ENCODE measurements at places on chromosomes 1 and 21.
A peak's percentile ranks its signal among the peaks of the same experiment; 100 is the strongest.

- no peak for DNase-seq
Measured at GRCh38 chr1:215219372-215219771, 136.8 kb downstream of the KCNK2 start.

DNA sequence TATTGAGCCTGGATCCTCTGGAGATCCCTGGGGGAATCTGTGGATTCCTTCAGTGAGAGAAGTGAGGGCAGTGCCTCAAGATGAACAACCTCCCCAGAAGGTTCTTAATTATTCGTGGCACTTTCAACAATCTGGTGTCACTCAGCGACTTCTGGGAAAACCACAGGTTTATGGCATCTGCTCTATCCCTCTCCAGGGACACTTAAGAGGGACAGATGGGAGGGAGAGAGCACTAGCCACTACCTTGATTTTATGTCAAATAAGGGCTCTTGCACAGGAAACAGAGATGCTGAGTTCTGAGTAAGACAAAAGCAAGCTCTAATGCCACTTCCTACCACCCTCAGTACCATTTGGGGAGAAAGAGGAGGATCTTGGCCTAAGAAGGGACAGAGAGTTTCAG, 21.2 kb upstream of the CHI3L1 start:
- DNase-seq: no peak

DNA sequence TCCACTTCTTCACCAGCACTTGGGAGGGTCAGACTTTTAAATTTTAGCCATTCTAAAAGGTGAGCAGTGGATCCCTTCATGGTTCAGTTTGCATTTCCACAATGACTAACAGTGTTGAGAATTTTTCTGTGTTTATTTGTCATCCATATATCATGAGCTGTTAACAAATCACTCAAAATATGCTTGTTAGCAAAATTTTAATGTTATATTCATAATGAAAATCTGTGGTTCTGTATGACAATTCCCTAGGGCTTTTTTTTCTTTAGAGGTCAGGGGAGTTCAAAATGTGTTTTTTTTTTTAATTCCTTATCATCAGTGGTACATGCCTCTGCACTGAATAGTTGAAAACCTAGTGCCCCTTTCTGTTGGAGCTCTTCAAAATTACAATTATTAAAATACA, 682.2 kb upstream of the ADGRL2 start:
- DNase-seq: no peak

DNA sequence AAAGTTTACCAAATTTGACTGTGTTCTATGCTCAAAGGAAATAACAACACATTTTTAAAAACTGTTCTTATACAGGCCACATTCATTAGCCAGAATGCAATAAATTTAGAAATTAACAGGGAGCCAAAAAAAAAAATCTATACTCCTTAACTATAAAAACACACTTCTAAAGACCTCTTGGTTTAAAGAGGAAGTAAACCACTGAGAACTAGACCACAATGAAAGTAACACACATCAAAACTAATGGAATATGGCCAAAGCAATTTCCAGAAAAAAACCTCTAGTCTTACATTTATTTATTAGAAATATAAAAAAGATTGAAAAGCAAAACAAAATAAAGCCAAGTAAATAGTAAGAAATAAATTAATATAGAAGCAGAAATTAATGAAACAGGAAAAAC, 48.9 kb upstream of the GADD45A start:
- no peak for DNase-seq

GRCh38 chr1:48236716-48237470, 14.4 kb downstream of the SLC5A9 start:
- peak; percentile 65 for DNase-seq

DNA sequence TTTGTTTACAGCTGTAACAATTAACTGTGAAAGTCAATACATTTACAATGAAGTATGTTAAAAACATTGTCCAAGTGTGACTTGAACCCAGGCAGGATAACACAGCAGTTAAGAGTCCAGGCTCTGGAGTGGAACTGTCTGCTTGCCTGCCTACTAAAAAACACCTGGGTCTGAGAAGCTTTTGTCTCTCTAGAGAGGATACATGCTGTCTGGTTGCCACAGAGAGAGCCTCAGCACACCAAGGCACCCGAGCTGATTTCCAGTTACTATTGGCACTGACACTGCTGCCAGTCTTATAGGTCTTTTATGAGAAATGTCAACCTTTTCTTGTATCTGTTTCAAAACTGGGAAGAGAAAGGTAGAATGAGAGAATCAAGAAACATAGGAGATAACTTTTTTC, 20.2 kb upstream of the RALGPS2 start:
- no peak for DNase-seq

- no peak for DNase-seq
Measured at GRCh38 chr21:16007943-16008342, 278.2 kb downstream of the USP25 start.

- peak; percentile 40 for DNase-seq
Measured at GRCh38 chr1:65235867-65236805, 73.2 kb upstream of the DNAJC6 start.

- no peak for DNase-seq
Measured at GRCh38 chr1:170694172-170694926, 30.4 kb downstream of the PRRX1 start.

DNA sequence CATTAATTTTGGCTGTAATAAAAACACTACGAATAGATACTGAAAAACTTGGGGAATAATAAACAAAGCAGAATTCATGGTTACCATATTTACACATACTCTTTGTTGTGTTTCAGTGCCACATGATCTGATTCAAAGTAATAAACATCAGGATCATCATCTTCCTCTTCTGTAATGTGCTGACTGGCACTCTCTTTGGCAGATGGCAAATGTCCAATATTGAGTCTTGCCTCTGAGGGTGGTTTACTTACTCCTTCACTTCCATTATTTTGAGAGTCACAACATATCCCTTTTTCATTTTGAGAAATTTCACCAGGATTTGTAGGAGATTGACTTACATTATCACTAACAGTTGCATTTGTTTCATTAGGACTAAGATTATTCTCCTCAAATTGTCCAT, 50.7 kb downstream of the ZZZ3 start:
- peak; percentile 24 for DNase-seq

- no peak for DNase-seq
Measured at GRCh38 chr1:61370177-61370912, 288.0 kb downstream of the NFIA start.

DNA sequence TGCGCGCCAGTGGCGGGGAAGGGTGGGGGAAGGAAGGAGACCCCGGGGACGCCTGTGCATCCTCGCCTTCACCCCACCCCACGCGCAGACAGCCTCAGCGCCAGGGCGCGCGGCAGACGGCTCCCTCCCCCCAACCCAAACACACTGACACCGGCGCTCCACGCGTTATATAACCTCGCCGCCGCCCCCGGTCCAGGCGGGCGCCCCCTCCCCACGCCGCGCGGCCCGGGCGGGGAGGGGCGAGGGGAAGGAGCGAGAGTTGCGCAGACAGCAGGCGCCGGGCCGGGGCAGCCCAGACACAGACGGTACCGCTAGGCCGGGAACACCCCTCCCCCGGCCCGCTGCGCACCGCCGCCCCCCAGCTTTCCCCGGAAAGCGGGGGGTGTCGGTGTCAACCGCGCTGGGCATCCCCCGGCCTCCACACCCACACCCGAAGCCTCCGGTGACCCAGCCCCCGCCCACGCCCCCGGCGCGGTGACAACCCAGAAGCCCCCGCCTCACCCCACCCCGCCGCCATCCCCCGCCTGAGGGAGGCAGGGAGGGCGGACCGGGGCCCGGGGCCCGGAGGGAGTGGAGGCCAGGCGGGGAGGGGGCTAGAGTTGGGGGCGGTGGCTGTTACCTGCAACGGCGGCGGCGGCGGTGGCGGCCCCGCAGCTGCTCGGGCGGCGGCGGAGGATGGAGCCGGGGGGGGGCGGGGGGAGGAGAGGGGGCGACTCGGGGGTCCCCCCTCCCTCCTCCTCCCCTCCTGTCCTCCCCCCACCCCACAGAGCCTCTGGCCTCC, 432 bp downstream of the AKT3 start:
- DNase-seq: peak; percentile 64

DNA sequence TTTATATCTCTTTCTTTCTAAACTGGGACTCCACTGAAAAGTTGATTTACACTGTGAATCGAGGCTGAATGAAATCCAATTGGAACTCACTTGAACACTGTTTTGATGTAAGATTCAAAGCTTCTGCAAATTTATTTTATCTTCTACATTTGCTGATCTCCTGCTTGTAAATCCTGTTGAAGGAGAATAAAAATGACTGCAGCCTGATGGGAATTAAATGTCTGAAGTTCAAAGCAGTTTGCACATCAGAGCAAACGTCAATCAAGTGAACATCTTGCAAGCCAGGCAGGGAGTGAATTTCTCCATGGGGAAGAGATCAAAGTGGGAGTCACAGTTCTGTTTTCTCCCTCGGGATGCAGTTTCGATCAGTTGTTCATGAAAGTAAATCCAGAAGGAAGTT, 127.2 kb downstream of the CACHD1 start:
- no peak for DNase-seq

- no peak for DNase-seq
Measured at GRCh38 chr21:40146216-40146837, 279.1 kb downstream of the PCP4 start.

- no peak for DNase-seq
Measured at GRCh38 chr1:223617323-223618070, 48.0 kb downstream of the CAPN8 start.

- DNase-seq: no peak
Measured at GRCh38 chr1:99677416-99677815, 31.5 kb downstream of the PALMD start.

GRCh38 chr1:51506537-51506936, 12.5 kb downstream of the EPS15 start:
- peak; percentile 53 for DNase-seq

DNA sequence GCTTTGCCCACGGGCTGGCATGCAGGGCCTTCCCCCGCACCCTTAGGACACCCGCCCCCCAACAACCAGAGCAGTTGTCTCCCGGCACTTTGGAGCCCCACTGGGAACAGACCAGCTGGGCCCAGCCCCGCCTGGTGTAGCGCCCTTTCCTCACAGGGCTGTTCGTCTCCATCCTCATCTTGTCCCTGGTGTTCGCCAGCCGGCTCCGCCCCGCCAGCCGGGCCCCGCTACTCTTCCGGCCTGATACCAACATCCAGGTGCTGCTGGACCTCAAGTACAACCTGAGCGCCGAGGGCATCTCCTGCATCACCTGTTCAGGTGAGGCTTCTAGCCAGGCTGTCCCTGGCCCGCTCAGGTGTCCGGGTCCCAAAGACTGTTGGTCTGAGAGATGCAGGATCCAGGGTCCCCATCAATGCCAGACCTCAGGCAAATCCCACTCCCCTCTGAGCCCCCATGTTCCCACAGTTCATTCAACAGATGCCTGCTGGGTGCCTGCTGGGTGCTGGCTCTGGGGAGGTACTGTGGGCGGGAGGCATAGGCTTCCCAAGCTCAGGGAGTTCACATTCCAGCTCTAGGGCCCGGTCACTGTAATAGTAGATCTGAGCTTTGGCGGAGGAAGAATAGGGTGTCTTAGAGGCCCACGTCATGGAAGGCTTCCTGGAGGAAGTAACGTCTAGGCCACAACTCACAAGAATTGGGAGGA, 41.7 kb downstream of the DISP3 start:
- no peak for DNase-seq

- DNase-seq: no peak
Measured at GRCh38 chr1:230684146-230684545, 29.8 kb downstream of the AGT start.

DNA sequence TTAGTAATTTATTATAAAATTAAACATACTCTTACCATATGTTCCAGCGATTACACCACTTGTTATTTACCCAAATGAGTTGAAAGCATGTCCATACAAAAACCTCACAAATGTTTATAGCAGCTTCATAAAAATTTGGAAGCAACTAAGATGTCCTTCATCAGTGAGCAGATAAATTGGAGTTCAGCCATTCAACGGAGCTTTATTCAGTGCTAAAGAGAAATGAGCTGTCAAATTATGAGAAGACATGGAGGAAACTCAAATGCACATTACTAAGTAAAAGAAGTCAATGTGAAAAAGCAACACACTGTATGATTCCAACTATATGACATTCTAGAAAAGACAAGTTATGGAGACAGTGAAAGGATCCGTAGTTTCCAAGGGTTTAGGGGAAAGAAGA, 606.7 kb upstream of the TMPRSS15 start:
- DNase-seq: no peak

GRCh38 chr1:117932576-117932975, 3.0 kb downstream of the WDR3 start:
- no peak for DNase-seq

- peak; percentile 67 for DNase-seq
Measured at GRCh38 chr1:52368383-52369172, 2.6 kb upstream of the CC2D1B start.

- DNase-seq: peak; percentile 18
Measured at GRCh38 chr1:147171399-147172167, 687 bp downstream of the PRKAB2 start.

GRCh38 chr21:40714536-40714935, 132.4 kb downstream of the DSCAM start:
- no peak for DNase-seq

DNA sequence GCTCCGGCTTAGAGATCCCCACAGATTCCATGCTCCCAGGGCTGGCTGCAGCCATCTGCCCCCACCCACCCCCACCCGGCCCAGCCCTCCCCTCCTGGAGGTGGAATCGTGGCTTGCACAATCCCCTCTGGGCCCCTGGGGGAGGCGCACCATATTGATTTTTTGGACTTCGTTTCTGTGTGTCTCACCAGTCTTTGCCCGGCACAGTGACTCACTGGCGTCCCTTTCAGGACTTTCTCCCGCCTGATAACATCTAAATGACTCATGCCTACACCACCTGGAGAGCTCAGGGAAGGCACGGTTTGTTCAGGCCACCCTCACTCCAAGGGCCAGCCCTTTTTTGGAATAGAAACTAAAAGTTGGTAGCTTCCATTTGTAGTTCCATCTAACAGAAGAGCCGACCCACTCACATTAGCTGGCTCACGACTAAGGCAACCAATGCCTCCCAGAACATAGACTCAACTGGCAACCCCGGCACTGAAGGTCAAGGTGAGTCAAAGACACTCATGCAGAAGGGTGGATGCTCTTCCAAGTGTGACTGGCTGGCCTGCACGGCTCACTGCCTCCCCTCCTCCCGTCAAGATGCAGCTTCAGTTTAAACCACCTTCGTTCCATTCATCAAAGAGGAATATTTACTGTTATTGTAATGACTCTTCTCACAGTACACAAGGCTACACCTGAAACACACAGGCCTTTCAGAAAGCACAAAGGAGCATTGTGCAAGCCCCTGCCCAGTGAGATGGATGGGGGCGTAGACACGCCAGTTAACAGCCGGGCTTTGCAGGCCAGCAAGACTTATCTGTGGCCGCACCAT, 18.1 kb upstream of the ETS2 start:
- DNase-seq: no peak

DNA sequence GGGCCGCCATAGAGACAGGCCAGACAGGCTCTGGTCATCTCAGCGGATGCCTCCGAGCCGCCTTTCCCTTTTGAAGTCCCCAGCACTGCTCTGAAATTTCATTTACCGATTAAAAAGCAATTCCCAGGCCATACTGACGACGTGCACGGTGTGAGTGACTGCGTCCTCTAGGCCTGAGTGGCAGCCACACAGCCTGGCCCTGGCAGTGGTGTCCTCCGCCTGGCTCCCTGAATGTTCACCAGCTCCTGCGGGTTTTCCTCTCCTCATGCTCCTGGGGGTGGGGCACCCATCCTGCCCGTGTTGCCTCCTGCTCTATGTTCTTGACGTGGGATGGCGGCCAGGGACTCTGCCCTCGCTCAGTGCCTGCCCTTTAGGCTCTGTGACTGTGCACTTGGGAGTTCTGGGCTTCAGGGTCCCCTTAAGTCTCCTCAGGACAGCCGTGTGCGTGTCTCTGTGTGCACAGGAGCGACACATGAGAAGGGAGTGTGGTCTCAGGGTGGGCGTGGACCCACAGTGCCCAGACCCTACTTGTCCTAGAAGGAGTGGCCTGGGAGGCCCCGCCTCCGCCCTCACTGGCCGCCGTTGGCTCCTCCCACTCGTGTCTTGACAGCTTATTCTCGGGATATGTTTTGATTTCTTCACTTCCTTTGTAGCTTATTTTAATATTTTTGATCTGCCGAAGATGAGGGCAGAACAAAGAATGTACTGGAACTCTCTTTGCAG, 3.6 kb downstream of the SKI start:
- peak; percentile 81 for DNase-seq

Measured in Ammon's horn (tissue), 1 donor.